Astrocyte of the cerebellum (primary cell): ENCODE measurements at places on chromosomes 5 and 9.

- DNase-seq: no peak
Observed at GRCh38 chr5:133799571-133800237, 168.7 kb downstream of the C5orf15 start.

DNA sequence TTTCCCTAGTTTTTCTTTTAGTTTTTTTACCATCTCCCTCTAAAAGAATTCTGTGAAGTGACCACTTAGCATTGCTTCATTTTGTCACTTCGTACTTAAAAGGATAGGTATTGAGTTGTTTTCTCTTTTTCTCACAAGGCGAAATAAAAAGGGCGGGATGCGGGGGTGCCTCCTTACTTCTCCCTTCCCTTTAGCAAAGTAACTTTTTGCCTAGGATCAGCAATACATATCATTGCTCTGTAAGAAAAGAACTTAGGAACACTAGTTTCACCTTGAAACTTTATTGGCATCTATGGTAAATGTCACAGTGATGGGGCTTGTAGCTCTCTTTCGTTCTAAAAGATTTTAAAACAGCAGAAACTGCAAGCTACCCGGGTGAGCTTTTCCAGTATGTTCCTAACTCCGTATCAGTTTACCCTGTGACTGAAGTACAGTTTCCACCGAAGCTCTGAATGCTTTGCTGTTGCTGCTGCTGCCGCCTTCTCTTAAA lies 4.1 kb downstream of the PRDM6 start:
- DNase-seq: no peak

DNA sequence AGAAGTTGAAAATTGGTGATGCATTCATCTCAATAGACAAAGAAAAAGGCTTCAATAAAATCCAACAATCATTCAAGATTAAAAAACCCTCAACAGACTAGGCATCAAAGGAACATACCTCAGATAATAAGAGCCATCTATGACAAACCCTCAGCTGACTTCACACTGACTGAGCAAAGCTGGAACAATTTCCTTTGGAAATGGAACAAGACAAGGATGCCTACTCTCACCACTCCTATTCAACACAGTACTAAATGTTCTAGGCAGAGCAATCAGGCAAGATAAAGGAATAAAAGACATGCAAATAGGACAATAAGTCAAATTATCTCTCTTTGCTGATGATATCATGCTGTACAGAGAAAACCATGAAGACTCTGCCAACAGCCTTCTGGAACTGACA lies 1188.1 kb downstream of the DTWD2 start:
- no peak for DNase-seq

DNA sequence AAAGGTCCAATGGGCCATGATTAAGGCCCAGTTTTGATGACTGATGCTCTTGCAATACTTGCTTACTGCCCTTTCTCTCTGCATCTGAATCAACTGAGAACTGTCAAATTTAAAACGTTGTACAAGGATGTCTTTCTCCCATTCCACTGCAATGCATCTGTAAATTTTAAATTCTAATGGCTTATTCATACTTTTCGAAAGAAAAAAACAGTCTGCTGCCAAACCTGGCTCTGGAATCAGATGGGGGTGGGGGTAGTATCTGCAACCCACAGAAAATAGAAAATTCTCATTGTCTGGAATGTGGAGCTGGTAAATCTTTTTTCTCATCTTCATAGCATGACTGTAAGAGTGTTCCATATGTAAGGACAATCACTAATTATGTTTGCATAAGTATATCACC lies 371.8 kb upstream of the RFX3 start:
- DNase-seq: no peak

DNA sequence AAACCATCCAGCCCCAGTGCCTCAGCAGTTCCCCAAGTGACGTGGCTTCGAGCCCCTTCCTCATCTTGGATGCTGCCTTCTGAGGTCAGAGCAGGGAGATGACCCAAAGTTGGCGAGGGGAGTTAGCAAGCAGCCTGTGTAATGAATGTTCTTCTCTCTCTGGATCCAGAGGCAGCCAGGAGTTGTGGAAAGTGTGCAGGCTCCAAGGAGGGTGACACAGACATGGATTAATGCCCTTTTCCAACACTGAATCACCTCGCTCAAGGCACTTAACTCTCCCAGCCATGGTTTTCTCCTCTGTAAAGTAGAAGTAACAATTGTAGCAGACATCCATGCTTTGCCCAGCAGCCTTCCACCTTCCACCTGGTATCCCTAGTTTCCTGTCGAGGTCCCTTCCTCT lies 64.6 kb upstream of the HAND1 start:
- no peak for DNase-seq

- no peak for DNase-seq
Observed at GRCh38 chr9:21965401-21965951, 28.7 kb downstream of the CDKN2A start.

- DNase-seq: no peak
Observed at GRCh38 chr9:20552874-20553557, 69.3 kb downstream of the MLLT3 start.

DNA sequence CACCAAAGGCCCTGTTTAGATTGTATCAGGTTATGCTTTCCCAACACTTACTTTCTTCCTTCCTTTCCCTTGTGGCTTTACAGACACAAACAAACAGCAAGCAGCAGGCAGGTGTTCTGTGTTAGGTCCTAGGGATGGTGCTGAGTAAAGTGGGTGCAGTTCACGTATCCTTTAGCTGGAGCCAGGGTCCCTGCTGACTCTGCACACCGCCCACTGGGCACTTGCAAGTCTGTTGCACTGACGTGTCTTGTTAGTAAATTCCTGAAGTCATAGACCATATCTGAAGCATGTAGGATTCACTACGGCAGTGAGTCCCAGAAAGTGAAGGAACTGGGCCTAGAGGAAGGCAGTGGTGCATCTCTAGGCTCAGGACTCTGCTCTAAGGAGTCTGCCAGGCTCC lies 96.5 kb downstream of the DAPK1 start:
- DNase-seq: no peak

GRCh38 chr9:99828417-99829176 lies 6.9 kb downstream of the NR4A3 start:
- DNase-seq: no peak

- no peak for DNase-seq
Observed at GRCh38 chr9:96078897-96079490, 203.5 kb downstream of the ERCC6L2 start.

- DNase-seq: no peak
Observed at GRCh38 chr5:35404701-35405100, 174.4 kb upstream of the PRLR start.

- no peak for DNase-seq
Observed at GRCh38 chr5:142865631-142866030, 95.5 kb downstream of the ARHGAP26 start.

DNA sequence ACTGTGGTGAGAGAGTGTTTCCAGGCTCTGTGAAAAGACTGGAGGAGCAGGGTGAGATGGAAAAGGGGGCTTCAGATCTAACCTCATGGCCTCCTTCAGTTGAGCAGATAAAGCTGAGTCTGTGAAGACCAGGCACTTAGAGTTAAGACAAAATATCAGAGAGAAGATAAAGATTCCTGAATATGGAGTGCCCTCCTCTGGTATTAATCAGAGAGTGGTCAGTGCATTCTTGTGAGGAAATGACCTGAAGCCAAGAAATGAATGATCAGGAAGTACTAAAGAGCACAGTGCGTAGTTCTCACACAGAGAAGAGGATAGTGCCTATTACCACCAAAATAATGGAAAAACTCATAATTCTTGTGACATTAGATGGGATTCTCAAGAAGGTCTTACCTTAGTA lies 1417.0 kb upstream of the ACO1 start:
- no peak for DNase-seq

DNA sequence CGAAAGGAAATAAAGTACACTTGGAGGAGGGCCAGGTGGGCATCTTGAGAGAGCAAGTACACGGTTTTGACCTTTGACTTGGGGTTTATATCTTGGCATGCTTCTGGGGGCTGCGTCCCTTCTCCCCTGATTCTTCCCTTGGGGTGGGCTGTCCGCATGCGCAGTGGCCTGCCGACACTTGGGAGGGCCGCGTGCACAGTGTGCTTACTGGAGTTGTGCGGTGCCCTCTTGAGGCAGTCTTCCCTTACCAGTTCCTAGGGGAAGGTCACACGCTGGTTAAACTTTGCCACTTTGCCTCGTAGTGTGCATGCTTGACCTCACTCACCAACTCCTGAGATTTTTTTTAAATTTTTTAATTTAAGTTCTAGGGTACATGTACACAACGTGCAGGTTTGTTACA lies 4.3 kb upstream of the CLPTM1L start:
- DNase-seq: no peak

GRCh38 chr5:25489834-25490538 lies 845.2 kb upstream of the CDH10 start:
- DNase-seq: peak; percentile 26

- peak; percentile 11 for DNase-seq
Observed at GRCh38 chr5:97550164-97550563, 367.1 kb upstream of the RIOK2 start.

DNA sequence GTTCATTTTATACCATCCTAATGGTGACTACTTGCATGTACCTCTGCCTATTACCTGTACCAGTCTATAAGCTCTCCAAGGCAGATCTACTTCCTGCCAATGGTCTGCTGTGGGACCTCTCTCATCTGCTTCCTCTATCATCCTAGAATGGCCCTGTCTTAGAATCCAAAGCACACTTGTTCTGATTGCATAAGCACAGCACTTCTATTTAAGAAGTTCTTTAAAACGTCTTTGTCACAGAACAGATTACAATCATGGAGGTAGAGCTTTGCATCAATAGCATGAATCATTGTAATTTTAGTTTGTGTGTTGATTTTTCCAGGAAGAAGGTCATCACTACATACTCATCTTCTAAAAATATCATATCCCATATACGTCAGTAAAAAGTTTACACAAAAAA lies 131.8 kb upstream of the ACOT12 start:
- no peak for DNase-seq

DNA sequence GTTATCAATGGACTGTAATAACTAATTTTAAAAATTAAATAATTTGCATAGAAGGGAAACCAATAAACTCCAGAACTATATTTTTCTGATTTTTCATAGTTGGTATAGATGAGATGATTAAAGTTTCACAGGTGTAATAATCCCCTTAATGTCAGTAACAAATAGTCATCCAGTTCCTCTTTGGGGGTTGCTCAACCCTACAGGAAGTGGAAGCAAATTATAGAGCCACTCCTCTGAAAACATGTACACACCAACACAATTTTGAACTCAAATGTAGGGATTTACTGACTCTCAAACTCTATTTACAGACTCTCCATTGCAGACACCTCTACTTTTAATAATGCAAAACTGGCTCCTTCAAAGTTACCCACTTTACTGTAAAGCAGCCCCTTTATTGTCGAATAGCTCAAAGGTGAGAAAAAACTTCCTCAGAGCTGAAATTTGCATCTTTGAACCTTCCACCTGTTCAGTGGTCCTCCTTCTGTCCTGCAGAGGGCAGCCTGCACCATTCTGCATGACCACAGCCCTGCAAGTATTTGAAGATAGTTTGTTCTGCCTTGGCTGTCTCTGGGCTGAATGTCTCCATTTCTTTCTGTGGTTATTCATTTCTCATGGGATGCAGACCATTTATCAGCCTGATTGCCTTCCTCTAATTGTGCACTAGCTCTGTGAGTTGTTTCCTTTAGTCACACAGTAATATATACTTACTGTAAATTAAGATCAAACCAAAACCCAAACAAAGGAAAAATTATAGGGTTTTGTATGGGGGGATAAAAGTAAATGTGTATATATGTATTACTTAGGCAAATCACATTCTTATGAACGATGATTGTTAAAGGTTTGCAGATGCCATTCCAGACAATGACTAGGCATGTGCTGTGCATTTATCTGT lies 383.2 kb upstream of the SGCD start:
- peak; percentile 35 for DNase-seq

DNA sequence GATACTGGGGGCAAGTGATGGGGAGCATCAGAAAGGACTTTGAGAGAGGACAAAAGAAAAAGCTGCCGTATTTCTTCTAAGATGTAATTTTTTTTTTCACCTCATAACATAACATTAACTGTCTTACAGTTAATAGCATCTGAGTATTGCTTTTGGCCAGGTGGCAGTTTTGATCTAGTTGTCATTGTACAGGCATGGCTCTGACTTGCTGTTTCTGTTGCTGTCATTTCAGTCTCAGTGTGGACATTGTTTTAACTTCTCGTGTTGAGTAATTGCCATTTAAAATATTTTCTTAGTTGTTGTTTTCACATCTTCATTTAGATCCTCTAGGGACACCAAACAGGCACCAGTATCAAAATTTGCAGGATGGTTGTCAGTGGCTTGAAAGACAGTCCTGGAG lies 12.4 kb downstream of the SMAD5 start:
- no peak for DNase-seq
